NK-92 treated with Interleukin-12 subunit alpha and Interleukin-12 subunit beta, amount 100 ng/mL, for 24 hours (cell line): ENCODE measurements at places on chromosomes 1 and 21.

DNA sequence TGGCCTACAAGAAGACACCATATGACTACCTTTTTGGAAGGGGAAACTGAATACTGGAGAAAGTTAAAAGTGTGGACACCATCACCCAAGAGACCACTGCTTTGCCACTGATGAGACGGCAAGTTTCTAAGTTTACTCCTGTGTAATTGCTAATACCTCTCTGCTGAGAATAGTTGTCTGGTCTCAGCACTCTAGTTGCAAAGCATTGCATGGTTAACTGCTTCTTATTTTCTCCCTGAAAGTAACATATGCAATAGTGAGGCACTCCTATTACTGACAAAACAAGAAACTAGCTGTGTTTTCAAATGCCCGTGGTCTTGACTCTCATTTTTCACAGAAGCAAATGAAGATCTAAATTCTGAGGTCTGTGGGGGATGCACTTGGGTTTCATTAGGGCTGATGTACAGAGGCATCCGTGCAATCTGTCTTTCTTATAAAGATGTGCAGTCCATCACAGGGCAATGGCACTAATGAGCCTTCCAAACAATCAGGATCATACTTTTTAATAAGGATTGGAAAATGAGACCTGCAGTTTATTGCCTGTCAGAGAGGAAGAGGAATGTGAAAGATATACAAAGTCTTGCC is 62.9 kb downstream of the IFI44 start:
- DNase-seq, result no peak

DNA sequence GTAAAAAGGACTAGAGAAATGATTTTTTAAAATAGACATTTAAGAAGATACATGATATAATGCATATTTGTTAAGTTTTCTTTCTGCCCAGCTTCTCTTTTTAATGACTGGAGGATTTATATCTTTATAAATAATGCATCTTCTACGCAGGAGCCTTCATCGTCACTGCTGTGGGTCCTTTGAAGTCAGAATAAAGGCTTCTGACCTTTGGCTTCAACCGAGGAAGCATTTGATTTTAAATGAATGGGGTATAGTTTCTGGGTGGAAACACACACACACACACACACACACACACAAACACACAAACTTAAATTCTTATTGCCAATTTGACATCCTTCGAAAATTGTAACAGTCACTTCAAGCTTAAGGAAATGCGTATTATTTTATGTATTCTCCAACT is 690.9 kb downstream of the BRINP3 start:
- DNase-seq, result no peak

GRCh38 chr1:51073456-51073855 is 28.6 kb upstream of the C1orf185 start:
- DNase-seq, result no peak

DNA sequence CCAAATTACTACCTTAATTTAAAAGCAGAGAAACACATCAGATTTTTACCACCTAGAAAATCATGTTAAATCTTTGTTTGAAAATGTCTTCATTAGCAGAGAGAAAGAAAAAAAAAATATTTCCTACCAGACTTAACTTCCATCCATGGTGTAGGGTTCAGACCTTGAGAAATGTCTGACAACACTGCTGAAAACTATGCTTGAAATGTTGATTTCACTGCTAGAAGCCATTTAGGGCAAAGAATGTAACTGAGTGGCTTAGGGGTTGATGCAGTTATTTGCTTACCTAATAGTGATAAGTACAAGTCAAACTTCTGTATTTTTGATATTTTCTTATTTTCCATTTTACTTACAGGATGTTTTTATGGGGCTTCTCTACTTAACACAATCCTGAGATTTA is 495.6 kb upstream of the NEGR1 start:
- DNase-seq, result no peak

DNA sequence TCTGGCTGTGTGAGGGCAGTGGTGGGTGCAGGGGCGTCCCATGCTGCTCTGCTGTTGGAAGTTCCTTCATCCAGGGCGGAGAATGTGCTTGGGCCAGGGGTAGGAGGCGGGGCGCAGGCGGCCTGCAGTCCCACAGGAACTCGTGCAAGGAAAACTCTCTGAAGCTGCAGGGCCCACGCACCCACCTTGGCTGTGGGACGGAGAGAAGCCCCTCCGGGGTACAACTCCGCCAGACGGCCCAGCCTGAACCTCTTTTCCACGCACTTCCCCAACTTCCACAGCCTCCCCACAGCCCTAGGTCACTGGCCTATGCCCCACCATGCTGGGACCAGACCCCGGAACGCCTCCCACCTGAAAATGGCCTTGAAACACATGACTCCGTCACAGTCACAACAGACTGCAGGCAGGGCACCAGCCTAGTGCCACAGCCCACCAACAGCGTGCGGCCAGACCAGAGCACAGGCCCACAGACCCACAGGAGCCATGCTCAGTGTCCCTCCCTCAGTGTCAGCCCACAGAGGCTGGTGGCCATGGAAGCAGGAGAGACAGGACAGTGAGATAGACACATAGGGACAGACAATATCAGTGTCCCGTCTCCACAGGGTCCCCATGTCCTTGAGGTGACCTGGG is 47.8 kb downstream of the WNT9A start:
- DNase-seq, result no peak

DNA sequence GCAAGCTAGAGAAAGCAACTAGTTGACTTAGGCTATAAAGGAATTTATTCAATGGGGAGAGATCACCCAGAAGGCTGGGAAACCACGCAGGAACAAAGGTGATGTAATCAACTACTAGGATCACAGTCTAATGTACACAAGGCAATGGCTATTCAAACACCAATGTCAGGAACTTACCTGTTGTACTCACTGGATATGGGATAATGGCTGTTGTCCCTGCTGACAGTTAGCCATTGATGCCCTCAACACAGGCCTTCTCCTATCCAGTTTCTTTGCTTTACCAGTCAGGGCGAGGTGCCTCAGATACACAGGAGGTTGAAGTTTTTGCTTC is 32.3 kb downstream of the C21orf91 start:
- DNase-seq, result no peak

- DNase-seq, result no peak
These were observed 609.2 kb upstream of the BRINP3 start for GRCh38 chr1:191086910-191087309.

- DNase-seq, result peak; percentile 24
These were observed 66.0 kb upstream of the SLC25A33 start for GRCh38 chr1:9473032-9473807.

DNA sequence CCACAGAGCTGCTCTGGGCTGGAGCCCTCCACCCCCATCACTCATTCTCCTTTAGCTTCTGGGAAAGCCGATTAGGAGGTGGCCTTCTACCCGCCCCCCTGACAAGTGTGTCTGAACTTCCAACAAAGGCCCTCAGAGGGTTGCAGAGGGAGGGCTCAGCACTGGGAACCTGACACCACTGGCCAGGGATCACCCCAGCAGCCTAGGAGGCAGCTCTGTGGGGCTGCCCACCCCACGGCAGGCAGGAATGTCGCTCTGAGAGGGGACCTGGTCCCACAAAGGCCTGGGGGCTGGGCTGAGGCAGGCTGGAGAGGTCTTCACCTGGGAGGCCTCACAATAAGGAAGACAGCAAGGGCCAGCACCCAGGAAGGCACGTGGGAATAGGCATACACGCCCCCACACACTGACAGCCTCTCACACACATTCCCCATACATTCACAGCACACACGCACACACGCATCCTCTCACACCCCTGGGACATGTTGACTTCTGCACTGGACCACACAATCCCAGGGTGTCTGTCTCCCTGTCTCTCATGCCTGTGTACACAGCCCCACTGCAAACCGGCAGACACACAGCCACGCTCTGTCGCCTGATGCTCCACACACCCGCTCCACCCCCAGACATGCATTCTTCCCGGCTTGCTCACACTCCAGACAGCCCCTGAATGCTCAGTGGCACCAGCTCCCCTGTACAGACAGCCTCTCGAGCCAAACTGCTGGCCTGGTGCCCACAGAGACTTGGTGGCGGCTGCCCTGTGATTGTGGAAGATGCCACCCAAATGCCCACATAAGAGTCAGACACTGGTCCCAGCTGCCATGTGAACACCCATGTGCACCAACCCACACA is 30.7 kb downstream of the DMBX1 start:
- DNase-seq, result no peak

- DNase-seq, result no peak
These were observed 873.1 kb upstream of the TMPRSS15 start for GRCh38 chr21:19276665-19277064.

DNA sequence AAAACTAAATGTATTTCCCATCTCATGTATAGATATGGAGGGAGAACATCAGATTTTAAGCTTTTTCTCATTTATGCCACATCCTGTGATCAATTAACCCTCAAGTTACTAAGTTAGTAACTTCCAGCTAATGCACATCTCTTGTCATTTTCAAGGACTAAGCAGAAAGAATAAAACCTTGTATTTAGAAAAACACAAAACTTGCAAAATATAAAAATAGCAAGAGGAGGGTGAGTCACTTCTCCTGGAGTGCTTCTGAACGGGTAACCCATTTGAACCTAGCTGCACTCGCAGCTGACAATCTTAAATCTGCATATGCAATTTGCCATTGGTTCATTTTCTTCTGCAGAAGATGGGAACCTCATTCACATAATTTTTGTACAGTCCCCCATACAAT is 500.5 kb downstream of the SETD4 start:
- DNase-seq, result no peak

- DNase-seq, result no peak
These were observed 5.2 kb upstream of the MARCKSL1 start for GRCh38 chr1:32341186-32341757.

DNA sequence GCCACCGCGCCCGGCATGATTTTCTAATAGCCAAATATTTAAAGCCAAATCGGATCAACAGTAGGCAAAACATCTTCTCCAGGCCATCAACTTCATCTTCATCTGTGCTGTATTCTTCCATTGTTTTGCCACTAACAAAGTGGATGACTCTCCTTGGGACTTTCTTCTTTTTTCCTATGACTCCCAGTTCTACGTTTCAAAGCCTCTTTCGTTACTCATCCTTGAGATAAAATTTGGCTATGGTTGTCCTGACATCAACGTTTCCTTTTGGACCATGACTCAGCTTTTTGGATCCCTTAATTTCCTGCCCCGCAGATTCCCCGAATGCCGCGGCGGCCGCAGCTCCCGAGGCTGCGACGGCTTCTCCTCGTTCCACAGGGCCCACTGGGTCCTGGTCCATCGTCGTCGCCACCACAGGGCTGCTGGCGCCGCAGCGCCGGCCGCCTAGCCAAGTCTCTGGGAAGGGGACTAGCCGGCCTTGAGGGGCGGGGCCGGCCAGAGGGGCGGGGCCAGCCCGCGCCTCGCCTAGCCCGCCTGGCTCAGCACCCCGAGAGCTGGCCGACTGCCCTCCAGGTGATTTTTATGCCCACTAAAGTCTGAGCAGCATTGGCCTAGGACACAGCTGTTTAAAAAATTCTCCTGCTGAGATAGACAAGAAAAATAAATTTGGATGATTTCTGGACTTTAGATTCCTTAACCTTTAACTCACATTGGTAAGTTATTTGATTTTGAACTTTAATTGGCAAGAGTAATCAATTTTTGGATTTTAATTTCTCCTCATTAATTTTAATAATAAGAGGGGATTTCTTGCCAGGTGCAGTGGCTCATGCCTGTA is 93.9 kb downstream of the ADCY10 start:
- no peak for DNase-seq

DNA sequence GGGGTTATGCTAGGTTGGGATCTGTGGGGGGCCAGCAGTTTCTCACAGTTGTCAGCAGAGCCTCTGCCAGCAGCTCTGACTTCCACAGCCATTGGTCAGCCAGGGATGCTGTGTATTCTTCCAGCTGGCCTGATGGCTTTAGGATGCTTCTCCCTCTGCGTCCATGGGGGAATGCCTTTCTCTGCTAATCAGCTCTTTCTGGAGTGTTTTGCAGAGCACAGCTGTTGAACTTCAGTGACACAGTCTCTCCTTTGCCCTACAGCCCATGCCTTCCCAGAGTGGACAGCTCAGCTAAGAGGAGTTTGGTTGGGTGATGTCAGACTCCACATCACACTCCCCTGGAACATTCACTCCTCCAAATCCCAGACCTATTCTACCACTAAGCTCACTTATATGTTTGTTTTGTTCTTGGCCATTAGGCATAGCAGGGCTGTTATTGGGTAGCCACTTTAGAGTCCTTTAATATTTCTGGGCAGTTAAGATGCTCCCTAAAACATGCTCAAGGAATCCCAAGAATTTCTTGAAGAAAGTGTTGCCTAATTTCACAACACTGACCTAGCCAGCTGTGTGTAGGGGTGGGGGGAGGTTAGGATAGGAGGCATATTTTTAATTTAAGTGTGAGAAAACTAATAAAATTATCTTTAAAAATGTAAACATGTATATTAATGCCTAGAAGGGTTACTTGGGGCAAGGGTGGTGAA is 75.3 kb upstream of the KIAA0040 start:
- DNase-seq, result no peak

DNA sequence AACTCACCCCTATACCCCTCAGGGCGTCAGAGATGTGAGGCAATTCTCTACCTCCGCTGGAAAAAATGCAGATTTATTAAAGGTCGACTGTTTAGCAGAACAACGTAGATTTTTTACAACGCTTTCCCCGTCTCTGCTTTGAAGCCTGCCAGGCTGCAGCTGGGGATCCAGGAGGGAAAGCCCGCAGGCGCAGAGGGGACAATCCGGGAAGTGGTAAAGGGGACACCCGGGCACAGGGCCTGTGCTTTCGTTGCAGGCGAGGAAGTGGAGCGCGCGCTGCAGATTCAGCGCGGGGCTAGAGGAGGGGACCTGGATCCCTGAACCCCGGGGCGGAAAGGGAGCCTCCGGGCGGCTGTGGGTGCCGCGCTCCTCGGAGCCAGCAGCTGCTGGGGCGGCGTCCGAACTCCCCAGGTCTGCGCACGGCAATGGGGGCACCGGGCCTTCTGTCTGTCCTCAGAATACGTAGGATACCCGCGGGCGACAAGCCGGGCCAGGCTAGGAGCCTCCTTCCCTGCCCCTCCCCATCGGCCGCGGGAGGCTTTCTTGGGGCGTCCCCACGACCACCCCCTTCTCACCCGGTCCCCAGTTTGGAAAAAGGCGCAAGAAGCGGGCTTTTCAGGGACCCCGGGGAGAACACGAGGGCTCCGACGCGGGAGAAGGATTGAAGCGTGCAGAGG is 5.5 kb downstream of the SIM2 start:
- DNase-seq, result no peak
